Right lung (tissue), 10 donors: ENCODE measurements at places on chromosomes 2 and 18. TPM values are rescaled to one million over a fixed set of nuclear protein-coding genes. Genes with fewer than 3 reads are reported as not detected.

DOK6 gene
- polyA plus RNA-seq: 7.6 TPM

MC4R gene
- polyA plus RNA-seq: 0.87 TPM

ASB18 gene
- 0.18 TPM for polyA plus RNA-seq

DNA sequence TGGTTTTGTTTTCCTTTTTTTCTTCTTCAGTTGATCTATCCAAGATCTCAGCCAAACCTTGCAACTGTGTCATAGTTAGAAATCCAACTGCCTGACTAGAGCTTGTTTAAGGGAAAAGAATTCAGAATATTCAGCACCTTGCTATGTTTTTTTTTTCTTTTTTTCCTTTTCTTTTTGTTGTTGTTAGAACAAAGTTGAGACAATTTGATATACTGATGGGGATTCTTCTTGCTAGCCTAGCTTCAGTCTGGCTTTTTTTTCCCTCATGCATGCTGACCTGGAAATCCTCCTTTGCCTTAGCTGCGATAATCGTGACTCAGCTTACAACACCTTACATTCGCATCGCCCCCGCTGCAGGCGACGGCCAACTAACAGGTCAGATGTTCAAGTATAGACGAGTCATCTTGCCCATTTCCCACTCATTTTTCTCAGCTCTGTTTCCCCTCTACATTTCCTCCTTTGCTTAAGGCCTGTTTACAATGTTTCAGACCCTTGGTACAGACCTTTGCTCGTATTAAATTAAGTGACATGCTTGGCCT, 487.2 kb upstream of the RAB12 start:
- DNase-seq: no peak

- no peak for DNase-seq
These were observed 9.8 kb downstream of the KIF1A start for GRCh38 chr2:240810199-240810598.

GRCh38 chr2:100606726-100607343, 44.0 kb downstream of the PDCL3 start:
- peak; percentile 18 for DNase-seq

DNA sequence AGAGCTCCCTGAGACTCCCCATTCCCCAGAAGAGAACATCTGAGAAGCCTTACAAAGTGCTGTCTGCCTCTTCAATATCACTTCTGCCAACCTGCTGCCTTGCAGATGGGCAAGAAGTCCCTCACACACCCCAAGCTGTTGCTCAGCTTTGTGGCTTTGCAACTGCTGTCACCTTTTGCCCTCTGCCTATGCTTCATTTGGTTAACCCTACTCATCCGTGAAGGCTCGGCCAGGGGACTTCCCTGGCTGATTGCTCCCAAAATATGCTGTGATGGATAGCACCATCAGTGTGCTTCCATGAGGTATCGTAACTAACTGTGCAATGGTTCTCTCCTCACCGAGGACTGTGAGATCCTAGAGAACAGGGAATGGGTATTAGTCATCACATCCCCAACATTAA, 88.9 kb upstream of the CYP1B1 start:
- DNase-seq: no peak

DNA sequence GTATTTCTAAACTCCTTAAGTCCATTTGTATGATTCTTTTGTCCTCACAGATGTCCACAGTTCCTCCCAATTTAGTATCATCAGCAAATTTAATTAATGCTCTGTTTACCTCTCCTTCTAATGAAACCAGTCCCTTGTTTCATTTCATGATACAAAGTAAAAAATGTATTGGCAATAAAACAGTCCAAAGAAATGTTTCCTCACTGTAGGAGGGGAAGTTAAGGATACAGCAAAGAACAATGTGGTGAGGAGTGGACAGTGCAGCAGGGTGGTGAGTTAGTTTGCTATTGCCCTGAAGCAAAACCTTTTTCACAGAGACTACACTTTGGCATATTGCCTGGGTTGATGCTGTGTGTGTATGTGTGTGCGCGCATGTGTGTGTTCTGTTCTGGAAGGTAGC, 401.5 kb downstream of the ARHGAP15 start:
- no peak for DNase-seq
